ENCODE measurements at places on chromosomes 2 and 18.

- DNase-seq = no peak
Observed at GRCh38 chr2:178008636-178009289, 63.8 kb downstream of the PDE11A start.

DNA sequence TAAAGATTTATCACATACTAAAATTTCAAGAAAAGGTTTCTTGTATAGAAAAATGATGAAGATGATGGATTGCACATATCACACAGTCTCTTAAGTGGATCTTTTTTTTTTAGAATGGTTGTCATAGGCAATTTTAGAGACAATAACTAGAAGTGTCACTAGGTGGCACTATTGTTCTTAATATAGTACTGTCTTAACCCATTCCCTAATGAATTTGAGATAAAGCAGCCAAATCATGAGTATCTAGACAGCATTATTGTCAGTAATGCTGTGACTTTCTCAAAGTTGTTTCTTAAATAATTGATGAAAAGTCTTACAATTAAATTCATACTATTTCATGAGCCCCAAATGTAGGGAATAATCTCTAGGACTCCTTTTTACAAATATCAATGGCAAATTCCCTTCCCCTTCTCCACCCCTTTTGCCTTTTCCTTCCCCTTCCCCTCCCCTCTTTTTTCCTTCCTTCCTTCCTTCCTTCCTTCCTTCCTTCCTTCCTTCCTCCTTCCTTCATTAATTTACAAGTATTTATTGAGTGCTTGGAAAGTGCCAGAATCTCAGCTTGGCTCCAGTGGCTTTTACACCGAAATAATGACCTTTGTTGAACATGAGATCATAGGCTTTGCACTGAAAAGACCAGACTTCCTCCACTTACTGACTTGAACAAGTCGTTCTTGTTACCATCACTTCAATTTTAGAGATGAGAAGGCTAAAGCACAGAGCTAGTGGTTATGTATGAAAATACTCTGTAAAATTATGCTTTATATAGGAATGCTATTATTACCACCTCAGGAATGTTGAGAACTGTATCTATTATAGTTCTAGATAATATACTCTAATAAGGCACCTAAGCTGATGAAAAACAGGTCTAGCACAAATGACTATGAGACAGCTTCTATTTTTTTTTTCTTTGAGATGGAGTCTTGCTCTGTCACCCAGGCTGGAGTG, 19.8 kb downstream of the MYL12B start:
- DNase-seq = no peak

DNA sequence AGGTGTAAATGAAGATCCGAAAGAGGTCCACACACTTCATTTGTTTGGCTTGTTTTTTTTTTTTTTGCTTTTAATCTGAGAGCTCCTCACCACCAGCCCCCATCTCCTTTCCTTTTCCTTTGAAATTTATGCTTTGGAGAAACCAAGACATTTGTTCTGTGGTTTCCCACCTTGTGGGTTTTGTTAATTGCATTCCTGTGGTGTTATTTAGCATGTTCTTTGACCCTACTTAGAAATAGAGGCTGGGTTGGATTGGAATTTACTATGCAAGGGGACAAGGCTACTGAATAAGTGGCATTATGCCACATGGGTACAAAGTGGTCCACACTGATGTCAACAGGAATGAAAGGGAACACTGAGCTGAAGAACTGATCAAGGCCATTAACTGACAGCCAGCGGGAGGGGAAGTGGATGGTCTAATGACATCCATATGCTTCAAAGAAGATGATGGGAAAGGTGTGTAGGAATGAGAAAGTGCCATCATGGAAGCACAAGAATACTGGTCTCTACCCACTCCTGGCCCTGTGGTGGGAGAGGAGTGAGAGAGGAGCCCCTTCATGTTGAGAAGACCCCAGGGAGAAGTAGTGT, 8.9 kb downstream of the CCL20 start:
- no peak for DNase-seq

DNA sequence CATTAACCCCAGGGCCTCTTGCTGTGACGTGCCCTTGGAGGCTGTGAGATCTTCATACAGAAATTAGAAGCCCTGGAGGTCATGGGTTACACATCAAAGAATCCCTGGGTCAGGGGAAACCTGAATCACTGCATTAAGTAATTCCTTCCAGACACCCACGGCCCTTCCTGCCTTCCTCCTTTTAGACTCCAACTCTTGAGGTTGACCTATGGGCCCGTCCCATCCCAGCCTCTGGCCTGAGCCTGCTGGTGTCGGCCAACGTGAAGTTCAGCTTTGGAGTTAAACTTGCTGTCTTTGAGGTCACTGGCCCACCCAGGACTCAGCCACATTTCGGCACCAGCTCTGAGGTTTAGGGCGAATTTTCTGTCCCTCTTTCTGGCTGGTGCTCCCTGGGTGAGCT, 198.3 kb downstream of the ACKR3 start:
- no peak for DNase-seq

DNA sequence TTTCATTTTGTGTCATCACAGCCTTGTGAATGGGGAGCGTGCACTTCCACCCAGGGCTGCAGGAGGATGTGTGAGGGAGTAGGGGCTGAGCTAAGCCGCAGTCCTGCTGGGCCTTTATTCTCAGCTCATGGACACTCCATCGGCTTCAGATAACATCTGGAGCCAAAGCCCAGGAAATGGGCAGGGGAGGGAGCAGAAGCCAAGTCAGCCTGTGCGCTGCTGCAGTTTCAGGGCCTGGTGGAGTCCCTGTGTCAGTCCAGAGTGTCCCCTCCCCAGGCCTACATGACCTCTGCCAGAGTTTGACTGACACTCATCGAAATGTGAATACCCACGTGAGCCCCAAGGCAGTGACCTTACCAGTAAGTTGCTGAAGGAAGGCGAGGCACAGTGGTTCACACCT, 242.2 kb downstream of the LOXHD1 start:
- no peak for DNase-seq

DNA sequence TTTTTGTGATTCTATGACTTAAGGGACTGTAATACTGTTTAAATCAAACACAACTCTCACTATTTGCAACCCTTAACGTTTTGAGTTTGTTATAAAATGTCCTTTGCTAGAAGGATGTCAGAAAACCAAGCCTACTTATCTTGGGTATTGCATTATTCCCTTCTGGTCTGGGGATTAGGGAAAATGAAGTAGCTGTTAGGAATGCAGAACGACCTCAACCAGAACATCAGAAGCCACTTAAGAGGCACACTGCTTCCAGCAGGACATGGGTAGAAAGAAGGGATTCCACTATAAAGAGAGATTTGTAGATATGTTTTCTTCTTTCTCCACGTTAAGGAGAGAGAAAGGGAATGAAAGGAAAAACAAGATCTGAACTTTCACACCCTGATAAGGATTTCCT, 101.2 kb downstream of the SETBP1 start:
- DNase-seq = no peak

GRCh38 chr18:12599966-12600365, 57.9 kb downstream of the SPIRE1 start:
- no peak for DNase-seq

DNA sequence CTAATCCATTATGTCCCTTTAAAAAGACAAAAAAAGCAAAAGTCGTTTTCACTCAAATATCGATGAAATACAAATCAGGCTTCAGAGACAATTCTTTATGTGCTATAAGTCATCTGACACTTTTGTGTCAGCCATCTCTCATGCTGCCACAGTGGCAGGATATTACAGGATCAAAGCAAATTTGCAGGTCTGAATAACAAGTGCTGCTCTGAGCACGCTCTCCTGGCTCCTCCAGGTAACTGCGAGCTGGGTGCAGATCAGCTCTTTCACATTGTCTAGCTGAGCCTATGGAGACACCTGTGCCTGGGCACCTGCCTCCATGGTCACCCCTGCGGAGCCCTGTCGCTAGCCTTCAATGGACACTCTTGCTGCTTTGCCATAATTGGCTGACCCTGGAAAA, 250.2 kb upstream of the RAB12 start:
- no peak for DNase-seq

DNA sequence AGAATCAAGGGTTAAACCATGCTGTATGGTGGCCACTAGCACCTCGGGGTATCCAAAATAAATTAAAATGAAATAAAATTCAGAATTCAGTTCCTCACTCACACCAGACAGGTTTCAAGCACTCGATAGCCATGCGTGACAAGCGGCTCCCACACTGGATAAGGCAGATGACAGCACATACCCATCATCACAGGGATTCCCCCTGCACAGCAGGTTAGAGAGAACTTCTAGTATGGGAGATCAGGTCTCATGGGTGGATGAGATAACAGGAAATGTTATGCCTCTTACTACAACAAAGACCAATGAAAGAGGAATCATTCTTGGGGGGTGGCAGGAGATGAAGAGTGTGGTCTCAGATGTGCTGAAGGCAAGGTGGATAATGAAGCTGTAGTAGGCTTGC, 121.9 kb upstream of the ACAA2 start:
- DNase-seq = no peak

GRCh38 chr2:217886720-217887309, 116.0 kb downstream of the TNS1 start:
- no peak for DNase-seq

DNA sequence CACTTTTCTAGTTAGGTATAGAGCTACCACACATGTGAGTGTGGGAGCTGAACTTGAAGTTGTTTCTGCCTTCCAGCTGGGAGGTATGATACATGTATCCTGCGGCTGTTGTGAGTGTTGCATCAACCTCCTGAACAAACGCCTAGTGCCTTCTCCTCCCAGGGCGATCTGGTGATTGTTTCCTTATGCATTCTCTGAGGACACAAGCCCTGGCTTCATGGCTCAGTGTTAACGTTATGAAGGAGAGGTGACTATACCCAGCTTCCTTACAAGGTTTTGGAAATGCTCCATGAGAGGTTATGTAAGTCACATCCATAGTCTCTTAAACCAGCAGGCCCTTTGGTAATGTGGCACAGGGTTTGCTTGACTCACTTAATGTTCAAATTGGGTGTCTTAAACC, 64.9 kb downstream of the SPRED2 start:
- DNase-seq = no peak

- no peak for DNase-seq
Observed at GRCh38 chr2:151350579-151351195, 6.7 kb upstream of the TNFAIP6 start.

DNA sequence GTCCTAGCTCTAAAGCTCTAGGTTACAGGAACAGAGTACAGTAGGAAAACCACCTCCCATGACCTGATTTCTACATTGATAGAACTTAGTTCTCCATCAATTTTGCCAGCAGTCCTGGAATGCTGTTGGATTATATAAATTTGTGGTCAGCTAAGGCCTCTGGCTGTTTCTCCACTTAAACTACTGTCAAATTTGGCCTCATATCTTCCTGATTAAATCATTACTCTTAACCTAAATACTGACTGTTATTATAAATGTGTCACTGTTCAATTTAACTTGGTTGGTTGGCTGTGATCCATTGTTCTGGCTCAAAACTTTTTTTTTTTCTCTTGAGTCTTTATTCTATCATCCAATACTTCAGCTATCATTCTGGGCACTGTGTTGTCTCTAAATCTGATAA, 71.2 kb downstream of the TGFA start:
- no peak for DNase-seq

DNA sequence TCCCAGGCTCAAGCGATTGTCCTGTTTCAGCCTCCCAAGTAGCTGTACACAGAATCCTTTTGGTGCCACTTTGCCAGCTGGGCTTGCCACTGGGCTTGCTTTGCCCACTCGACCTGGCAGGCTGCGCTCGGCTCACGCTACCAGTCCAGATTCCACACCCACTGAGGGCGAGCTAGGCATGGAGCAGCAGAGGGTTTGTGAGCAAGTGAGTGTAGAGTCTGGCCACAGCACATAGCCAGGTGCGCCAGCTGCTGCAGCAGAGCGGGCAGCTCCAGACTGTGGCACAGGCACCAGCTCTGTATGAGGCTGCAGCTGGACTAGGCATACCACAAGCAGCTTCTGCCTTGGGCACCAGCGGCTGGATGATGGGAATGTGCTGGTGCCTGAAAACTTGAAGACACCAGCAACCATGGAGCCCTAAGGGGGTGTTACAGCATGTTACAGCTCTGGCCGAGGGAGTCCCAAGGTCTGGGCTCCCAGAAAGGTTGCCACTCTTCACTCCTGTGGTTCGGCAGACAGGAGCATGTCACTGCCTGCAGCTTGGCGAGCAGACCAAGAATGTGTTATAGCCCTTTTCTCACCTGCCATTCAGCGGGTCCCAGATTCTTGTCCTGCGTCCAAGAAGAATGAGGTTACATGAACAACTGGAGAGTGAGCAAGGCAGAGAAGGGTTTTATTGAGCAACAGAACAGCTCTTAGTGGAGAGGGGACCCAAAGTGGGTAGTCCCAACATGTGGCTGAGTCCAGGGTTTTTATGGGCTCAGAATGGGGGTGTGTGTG, 12.9 kb downstream of the SMARCAL1 start:
- no peak for DNase-seq

DNA sequence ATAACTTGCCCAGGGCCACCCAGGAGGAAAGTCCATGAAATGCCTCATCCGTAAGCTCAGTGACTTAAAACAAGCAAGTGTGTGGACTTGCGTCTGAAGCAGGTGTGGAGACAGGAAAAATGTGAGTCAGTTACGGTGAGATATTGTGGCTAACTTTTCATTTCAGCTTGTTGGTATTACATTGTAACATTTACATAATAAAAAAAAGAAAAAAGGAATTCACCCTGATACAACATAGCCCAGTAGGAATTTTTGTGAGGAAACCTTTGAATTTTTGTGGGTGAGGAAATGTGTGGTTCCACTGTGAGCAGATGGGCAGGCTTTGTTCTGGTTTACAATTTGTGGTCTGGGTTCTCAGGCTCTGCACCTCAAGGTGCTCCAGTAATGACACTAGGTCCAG, 33.7 kb upstream of the LYPD6B start:
- DNase-seq = no peak

GRCh38 chr2:70044290-70045040, 42.8 kb upstream of the PCBP1 start:
- DNase-seq = no peak

GRCh38 chr18:76564117-76564516, 69.1 kb upstream of the ZNF516 start:
- DNase-seq = no peak

DNA sequence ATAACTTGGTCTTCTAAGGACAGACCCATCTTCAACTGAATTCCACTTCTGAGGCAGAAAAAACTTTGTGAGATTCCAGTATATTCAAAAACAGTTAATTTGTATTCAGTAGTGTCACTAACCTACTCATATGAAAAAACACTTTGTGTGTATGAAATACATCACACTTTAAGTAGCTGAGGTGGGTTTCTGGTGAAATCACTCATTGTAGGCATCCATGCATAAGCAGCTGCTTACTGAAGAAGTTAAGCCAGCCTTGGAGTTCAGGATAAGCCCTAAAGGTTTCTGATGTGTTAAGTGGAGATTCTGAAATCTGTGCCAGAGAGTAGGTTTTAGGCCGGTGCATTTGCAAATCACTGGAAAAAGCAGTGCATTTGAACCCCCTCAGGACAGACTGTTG, 128.2 kb downstream of the BCL2 start:
- no peak for DNase-seq

- no peak for DNase-seq
Observed at GRCh38 chr2:133194777-133195335, 373.4 kb downstream of the NCKAP5 start.

DNA sequence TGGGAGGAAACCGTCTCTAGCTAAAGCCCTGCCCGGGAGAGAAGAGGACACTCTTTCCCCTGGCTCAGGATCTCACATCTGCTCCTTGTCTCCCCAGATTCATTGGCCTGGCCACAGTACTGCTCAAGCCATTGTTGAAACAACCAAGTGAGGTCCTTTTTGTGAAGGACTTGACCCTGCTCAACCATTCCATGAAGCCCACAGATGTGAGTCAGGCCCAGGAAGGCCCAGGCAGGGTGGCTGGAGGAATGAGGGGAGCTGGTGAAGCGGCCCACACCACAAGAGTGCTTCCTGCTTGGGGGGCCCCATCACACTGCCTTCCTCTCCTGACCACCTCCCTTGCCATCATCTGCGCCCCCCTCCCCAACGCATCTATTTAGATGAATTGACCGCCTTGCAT, 5.1 kb downstream of the FER1L5 start:
- DNase-seq = no peak

GRCh38 chr2:237591141-237591881, 777 bp upstream of the RAB17 start:
- no peak for DNase-seq
